ENCODE measurements at places on chromosomes 4 and X.

DNA sequence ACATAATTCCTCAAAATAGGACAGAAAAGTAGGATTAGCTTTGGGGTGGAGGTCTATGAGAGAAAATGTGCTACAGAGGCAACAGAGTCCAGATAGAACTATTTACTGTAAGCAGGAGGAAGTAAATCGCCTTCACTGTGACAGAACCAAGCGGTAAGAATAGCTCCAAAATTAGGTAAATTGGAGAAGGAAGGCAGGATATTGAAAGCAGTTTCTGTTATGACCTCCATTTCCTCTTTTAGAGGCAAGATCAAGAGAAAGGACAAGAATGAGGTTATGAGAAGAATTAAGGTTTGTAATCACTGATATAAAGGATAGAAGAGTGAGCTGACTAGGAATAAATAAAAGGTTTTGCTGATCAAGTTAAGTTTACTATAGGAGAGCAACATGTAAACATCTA is 44.1 kb upstream of the NEUROG2 start:
- no peak for DNase-seq

DNA sequence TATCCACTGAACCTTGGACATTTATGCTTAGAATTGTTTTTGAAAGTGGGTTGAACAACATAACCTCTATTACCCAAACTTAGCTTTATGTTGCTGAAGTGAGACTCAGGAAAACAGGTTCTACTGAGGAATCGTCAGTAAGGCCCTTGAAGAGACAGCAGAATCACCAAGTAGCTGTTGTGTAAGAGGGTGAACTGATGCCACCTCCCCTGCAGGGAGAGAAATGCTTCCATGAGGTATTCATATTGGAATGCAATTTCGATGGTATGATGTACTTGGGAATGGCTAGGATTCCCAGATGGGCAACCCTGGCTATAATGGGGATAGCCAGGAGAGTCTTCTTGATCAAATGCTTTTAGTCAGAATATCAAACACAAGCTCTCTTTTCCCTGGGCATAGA is 4.1 kb upstream of the SCRG1 start:
- no peak for DNase-seq

DNA sequence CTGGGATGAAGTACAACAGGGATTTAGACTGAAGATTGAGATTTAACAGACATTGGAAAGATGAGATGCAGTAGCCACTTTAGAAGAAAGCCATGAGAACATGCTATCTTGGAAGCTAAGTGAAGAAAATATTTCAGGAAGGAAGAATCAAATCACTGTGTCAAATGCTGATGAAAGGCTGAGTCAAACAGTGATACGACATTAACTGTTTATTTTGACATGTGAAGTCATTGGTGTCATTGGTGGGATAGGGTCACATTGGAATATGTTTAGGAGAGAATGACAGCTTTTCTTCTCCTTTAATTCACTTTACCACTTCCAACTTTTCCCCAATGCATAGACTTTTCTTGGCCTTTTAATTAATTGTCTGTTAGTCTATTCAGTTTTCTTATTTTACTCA is 653.0 kb upstream of the BOD1L1 start:
- DNase-seq = no peak

DNA sequence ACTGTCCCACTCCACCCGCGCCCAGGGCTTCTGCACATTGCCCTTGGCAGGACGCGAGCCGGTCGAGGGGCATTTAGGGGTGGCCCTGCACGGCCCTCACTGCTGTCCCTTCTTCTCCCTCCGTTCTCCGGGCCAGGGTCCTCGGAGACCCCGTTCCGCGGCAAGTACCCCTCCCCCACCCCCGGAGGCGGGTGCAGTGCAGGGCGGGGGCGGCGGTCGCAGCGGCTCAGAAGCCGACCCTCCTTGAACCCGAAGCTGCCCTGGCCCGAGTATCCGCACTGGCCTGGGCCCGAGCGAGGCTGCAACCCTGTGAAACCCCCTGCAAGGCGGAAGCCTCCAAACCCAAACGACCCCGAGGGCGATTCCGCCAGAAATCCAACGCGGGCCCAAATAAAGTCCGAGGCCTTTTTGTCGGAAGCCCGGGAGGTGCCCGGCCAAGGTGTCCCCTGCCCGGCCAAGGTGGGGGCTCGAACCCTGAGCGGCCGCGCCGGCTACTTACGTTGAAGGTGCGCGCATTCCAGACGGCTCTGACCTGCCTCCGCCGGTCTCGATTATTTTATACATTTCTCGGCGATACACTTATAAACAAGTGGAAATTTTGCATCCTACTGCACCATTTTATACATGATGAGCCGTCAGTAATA is 53.1 kb upstream of the TMEM33 start:
- DNase-seq = no peak

DNA sequence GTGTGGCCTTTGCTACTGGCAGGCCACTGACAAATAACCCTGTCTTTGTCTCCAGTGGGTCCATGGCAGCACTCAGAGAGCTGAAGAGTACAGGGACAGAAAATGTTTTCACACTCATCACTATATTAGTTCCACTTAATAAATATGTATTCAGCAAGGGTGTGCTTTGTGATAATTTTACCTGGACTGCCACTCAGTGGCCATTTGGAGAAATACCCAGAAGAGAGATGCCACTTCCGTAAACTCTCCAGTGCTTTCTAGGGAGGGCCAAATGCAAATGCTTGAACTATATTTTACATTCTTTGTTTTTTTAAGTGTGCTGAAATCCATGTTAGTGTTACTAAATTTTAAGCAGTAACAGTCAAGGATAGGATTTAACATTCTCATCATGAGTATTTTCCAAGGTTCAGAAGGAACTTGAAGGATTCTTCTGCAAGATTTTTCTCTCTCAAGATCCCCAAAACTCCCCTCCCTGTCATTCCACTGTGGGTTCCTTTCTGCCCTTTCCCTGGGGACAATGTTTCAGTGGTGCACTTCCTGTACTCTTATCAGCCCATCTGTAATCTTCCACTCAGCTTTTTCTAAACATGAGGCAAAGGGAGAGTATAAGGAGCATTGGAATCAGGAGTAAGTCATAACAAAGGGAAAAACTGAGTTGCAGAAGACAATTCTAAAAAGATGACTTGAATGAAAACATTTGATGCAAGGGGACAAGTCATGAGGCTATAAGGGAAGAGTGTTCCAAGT is 46.0 kb downstream of the TFDP3 start:
- DNase-seq = no peak

DNA sequence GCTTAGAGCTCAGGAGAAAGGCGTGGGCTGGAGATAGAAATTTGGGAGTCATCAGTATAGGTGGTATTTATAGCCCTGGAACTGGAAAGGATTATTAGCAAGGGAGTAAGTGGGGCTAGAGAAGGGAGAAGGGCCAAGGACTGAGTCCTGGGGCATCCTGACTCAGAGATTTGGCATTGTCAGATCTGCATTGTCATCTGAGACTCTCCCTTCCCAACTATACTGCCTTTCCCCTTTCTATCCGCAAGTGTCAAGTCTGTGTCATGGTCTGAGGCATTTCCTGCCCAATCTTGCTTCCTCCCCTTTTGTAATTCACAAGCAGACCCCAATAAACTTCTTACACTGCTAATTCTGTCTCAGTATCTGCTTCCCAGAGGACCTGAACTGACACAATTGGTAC is 24.4 kb upstream of the SLC25A43 start:
- no peak for DNase-seq

DNA sequence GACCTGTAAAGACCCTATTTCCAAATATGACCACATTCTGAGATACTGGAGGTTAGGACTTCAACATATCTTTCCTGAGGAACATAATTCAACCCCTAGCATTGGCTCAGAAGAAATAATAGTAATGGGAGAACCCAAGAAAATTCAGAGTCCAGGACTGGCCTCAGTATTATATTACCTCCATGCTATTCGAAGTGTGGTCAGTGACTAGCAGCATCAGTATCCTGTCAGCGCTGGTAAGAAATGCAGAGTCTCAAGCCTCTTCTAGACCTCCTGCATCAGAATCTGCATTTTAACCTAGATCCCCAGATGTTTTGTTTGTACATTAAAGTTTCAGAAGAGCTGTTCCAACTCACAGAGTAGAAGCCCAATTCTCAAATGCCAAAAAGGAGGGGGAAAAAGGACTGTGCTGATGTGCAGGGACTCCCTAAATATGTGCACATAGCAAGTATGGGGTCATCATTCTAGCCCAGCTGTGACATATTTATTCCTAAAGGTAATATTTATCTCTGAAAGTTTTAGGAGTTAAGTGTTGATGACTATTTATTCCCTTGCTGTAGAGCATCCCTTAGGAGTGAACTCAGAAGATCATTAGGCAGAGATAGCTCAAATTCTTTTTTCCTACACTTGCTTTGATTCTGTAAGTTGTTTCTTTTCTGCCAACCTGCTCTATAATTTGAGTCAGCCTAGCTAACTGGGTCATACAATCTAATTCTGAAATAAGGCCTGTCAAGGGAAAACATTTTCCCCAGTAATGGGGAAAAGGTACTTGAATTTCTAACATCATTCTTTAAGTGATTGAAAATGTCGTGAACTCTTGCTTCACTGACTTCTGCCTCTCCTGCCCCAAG is 361.9 kb downstream of the ARHGAP24 start:
- DNase-seq = no peak
